ENCODE measurements at places on chromosomes 7 and 10.

GRCh38 chr10:127850944-127851343, 41.8 kb downstream of the CLRN3 start:
- no peak for DNase-seq

- DNase-seq = no peak
These were observed 10.2 kb downstream of the OGDHL start for GRCh38 chr10:49751636-49752510.

- no peak for DNase-seq
These were observed 1.5 kb downstream of the PAX2 start for GRCh38 chr10:100746784-100747455.

DNA sequence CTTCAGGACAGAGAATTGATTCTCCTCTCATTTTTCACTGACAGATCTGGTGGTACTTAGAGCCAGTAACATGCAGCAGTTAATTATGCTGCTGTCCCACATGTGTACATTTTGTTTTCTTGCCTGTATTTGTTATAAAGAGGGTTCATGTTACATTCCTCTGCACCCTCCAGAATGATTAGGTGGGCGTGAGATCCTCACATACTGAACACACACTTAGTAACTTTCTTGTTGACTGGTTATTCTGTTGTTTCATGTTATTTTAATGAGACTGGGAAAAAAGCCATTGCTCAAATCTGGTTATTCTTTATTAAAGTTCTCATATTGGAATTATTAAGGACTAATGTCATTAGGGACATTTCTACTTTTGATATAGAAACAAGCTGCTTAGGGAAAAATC, 409.1 kb downstream of the SDK1 start:
- DNase-seq = no peak

- peak; percentile 29 for DNase-seq
These were observed 127.8 kb upstream of the ZNF746 start for GRCh38 chr7:149625340-149625946.

GRCh38 chr7:37945336-37945735, 24.9 kb downstream of the EPDR1 start:
- DNase-seq = no peak

- no peak for DNase-seq
These were observed 60.8 kb downstream of the NRCAM start for GRCh38 chr7:108395426-108395825.

- DNase-seq = no peak
These were observed 260.6 kb upstream of the MAGI2 start for GRCh38 chr7:79714081-79714480.

DNA sequence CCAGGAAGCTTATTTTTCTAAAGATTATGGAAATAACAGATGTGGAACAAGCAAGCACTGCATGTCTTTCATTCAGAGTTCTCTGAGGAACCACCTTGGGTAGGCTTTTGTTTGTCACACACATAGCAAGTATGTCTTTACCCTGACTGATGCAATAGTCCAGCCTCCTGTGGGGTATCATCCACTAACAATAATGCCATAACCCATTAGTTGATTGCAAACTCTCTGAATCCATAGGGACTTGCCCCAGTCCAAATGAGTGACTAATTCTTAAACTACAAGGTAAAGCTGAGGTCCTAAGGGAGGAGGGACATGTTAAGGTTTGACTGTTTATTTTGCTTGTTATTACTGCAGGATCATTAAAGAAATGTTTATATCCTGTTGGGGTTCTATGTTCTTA, 151.4 kb upstream of the PRPS1L1 start:
- no peak for DNase-seq

- no peak for DNase-seq
These were observed 232.4 kb downstream of the ADARB2 start for GRCh38 chr10:1504940-1505339.

GRCh38 chr10:91197127-91197526, 23.3 kb upstream of the PCGF5 start:
- DNase-seq = no peak

Data from fibroblast of skin of left quadriceps (primary cell).